ENCODE measurements at places on chromosomes 3 and 15.

DNA sequence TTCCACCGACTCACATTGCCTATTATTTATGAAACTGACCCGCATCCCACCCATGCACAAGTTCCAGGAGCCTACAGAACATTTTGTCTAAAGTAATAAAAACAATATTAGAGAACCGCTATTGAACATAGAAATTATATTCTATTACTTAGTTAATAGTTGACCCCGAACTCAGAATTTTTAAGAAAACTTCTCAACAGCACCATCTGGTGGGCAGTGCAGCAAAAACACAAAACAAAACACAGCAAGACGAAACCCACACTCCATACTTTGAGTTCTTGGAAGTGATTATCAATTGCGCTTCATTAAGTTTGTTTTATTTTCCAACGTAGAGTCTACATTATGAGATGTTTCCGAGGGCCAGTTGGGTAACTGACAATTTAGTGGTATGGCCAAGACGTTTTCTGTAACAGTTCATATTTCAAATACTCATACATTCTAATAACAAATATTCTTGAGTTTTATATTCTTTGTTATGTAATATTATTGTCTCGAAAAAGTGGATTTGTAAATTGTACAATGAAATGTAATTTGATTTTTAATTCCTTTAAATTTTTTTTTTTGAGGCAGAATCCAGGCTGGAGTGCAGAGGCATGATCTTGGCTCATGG is 24.0 kb upstream of the C3orf70 start:
- DNase-seq: peak; percentile 37

GRCh38 chr15:57819646-57820045 is 113.1 kb downstream of the POLR2M start:
- DNase-seq: no peak

DNA sequence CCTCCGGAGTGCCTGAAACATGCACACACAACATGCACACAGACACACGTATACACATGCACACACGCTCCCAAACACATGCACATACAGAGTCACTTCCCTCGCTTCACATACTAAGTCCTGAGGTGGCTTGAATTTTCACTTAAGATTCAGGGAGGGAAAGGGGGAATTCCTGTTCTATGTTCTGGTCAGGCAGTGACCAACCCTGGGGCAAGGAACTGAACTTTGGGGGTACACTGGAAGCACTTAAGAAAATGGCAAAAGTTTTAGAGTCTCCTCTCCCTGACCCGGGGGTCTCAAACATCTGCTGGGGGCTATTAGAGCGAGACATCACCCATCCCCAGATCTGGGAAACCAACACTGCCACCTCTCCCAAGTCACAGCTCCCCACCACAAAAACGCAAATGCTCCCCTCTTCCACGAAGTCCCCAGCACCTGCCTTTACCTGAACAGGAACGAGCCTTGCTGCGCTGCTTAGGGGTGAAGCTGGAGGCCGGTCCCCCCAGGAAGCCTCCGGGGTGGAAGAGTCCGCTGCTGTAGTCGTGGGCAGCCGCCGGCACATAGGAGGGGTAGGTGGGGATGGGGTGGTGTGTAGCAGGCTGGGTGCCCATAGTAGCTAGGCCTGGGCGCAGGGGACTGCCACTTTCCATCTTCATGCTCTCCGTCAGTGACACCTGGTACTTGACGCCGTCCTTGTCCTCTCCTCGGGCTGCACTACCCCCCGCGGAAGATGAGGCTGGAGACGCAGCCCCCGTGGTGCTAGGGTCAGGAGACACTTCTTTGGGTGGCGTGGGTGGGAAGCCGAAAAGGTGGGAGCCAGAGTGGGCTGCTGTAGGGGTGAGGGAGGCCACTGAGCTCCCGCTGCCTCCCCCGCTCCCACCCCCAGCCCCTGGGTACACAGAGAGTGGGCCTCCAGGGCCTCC is 7.5 kb downstream of the GATA2 start:
- DNase-seq: no peak

DNA sequence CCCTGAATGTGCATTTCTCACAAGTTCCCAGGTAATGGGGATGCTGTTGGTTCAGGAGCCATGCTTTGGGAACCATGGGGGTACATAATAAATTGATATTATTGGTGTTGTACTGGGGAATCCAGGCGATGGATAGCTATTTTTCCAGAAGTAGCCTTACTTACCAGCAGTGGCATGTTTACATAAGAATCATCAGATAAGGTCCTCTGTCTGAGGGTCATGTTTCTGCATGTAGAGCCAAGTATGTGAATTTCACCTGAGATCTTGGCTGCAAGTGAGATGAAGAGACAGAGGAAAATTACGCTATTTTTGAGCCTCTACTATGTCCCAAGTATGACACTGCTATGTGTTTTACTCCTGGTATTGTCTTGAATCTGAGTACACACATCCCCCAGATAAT is 26.3 kb downstream of the GPD1L start:
- no peak for DNase-seq

DNA sequence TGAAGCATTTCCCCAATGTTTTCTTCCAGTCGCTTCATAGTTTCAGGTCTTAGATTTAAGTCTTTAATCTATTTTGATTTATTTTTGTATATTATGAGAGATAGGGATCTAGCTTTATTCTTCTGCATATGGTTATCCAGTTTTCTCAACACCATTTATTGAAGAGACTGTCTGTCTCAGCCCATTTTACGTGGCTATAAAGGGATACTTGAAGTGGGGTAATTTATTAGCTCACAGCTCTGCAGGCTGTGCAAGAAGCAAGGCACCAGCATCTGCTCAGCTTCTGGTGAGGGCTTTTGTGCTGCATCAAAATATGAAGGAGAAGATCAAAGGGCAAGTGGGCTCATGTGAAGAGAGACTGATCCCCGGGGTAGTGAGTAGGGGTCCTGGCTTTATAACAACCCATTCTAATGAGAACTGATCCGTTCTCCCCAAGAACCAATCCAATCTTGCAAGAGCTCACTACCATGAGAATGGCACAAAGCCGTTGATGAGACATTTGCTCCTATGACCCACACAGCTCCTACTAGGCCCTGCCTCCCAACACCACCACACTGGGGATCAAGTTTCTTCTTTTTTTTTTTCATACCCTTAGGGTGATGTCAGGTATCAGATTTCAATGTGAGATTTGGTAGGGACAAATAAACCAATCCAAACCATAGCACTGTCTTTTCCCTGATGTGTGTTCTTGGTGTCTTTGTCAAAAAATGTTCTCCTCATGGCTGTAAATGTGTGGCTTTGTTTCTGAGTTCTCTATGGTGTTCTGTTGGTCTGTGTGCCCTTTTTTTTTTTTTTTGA is 63.2 kb downstream of the IQGAP1 start:
- DNase-seq: no peak

DNA sequence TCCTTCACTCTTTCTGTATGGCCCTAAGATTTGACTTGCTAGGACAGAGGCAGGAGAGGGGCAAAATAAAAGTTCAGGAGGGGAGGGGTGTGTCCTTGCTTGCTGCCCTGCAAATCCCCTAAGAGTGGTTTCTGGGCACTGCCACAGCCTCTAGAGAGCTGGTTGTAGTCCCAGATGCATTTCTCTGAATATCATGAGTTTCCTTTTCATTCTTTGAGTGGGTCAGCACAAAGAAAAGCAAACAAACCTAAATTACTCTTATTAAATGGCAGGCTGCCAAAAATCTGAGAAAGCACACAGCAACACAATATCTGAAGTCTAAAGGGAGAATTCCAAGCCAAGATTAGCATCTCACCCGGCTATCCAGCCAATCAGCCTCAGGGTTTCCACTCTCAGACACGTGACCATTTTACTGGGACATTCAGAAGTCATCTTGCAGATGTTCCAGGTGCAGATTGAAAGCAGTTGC is 919.3 kb downstream of the TUSC7 start:
- no peak for DNase-seq

DNA sequence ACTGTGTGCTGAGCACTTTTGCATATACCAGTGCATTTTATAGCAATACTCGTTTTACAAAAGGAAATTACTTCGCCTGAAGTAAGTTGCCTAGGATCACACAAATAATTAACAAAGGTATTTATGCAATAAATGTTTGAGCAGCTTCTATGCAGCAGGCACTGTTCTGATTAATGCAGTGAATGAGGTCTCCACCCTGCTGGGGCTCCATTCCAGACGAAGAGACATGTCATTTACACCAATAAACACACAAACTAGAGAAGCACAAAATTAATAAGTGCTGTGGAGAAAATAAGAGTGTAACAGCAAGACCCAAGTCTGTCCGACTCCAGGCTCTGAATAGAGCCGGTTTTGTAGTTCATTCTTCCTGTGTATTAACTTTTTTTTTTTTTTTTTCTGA is 17.5 kb downstream of the NOX5 start:
- DNase-seq: no peak

DNA sequence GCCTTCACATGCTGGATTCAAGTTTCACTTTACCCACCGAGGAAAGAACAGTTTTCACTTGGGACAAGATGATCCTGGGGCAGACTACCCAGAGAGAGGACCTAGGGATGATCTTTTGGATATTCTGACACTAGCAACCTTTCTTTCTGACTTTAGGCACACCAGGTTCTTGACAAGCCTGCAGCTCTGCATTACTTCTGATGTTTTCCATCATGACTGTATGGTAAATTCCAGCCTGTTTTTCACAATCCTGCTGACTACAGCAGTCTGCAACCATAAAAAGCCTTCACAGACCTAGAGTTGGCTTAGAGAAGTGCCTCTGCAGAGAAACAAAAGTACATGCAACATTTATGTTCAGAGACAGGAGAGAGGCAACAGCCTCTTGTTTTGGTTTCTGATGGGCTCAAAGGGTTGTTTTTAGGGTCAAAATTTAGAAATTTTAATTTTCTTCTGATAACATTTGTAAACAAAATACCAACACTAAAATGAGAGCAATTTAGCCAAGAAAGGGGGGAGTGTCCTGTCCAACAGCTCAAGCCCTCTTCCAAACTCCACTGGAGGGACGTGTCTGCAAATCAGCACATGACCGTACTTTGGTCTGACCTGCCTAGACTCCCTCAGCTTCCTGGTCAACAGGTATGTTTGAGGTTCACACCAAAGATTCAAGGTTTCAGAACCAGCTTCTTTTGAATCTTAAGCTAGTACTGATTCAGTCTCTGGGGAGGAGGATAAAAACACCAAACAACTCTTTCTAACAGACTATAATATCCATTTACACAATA is 799 bp downstream of the ABI3BP start:
- DNase-seq: no peak

DNA sequence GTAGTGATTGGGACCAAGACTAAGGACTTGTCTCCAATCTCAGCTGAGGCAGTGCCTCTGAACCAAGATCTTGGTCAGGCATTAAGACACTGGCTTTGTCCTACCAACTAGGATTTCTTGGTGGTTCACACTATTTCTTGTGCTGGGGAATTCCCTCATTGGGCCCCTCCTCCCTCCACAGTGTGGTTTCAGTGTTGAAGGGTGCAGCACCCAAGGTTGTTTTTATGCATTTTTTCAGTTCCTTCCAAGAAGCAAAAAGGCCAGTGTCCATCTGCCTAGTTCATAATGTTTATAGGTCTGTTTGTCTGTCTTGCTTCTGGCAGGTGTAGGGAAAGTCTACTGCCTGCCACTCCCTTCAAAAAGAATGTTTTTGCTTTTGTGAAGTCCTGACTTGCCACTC is 10.6 kb upstream of the ITPKA start:
- no peak for DNase-seq

GRCh38 chr3:31250116-31250777 is 282.5 kb upstream of the STT3B start:
- DNase-seq: no peak

DNA sequence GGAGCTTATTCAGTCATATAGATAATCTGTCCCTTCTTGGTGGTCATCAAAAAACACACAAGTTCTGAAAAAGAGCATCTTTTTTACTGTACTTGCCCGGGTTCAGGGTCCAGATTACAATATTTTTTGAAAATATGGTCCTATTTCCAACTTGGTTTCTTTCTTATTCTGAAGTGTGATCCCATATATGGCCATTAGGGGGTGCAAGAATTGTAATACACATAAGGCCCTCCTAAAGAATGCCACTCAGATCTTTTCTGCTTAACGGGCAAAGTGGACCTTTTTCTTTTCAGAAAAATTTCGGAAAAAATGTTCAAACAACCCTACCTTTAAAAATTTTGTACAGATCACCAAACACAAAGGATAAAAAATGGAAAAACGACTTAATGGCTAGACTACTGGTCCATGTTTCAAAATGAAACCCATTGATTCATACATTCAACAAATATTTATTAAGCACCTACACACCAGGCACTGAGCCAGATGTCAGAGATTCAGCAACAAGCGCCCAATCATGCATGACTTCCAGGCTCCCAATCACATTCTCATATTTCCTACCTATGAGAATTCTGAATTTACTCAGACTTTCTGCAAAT is 102.0 kb upstream of the MYRIP start:
- no peak for DNase-seq

DNA sequence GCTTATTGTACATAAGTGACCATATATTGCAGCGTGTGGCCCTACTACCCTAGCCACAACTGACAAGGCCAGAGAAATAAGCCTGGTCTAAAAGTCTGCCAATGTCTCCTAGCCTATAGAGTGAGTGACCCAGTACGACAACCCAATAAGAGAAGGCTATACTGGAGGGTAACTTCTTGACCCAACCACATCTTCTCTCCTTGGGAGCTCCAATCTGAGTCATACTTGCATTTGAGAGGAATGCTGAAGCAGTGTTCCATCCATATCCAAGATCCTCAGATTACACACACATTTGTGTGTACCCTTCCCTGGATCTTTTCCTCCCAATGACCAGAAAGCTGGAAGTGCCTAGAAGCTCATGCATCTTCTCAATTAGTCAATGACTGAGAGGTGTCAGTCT is 11.3 kb upstream of the STT3B start:
- DNase-seq: no peak

- no peak for DNase-seq
Measured at GRCh38 chr3:71721651-71722157, 3.5 kb downstream of the EIF4E3 start.

DNA sequence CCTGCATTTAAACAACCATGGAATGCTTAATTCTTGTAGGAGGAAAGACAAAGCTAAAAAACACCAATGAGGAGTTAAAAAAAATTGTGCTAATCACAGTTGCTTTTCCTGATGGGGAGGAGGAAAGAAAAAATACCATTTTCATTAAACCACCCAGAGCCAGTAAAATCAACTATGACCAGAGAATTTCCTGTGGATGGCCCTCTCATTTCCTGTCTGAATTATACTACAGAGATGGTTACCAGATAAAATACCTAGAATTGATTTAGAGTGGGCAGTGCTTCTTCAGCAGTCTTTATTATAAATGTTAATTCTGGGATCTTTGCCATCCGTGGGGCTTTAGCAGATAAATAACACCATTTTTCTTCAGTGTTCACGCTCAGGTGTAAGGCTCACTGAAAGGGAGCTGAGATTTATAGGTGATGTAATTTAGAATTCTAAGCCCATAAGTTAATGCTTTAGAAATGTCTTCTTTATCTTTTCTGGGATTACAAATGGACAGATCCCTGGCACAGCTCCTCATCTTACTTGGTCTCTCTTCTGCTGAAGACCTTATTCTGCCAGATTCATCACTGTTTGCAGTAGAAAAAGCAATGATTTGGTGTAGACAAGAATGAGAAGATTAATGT is 37.9 kb downstream of the RETNLB start:
- DNase-seq: no peak

Measured in WERI-Rb-1 (cell line).